ENCODE measurements at places on chromosomes 3 and 15.

- DNase-seq, result no peak
Measured at GRCh38 chr3:63886858-63887257, 23.2 kb downstream of the ATXN7 start.

- no peak for DNase-seq
Measured at GRCh38 chr15:49383266-49383665, 39.8 kb upstream of the FGF7 start.

DNA sequence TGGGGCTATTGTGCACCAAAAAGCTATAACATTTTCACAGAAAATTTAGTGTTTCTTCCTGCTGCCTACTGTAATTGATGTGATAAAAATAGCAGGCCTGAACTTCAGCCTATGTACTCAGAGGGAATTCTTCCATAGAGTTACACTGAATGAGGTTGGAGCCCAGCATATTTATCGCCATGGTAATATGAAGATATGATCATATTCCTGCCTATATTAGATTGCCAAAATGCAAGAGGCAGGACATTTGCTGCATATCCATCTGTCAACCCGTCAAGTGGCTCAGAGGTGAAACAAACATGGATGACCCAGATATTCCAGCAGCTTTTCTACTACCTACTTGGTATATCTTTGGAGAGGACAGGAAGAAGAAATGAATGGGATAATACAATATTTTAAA, 1150.6 kb downstream of the TBL1XR1 start:
- no peak for DNase-seq

- DNase-seq, result no peak
Measured at GRCh38 chr3:12405432-12406272, 78.6 kb upstream of the TSEN2 start.

DNA sequence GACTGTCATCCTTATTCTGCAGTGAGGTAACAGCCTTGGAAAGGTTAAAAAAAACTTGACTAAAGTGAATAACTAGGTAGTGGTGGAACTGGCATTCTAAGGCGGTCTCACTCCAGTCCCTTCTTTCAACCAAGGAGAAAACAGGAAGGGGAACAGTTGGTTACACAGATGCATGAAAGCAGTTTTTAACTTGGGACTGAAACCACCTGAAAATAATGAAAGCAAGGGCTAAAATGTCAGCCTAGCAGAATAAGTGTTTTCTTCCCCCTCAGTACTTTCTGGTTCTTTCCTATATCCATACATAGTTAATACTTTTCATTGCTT, 748 bp upstream of the AVEN start:
- DNase-seq, result no peak

DNA sequence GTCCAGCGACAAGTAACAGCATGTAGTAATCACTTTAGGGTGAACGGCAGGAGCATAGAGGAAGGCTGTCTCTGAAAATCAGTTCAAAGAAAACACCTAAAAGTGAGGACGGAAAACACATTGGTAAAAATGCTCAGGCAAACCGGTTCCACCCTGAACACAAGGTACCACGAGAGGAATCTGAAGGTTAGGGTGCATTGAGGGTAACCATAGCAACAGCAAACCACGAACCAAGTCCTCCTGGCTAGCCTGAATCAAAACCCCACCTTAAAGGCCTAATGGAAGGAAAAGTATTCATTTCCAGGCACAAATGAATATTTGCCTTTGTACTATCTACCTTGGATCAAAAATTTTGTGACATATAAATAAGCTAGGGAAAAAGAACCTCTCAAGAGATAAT, 315.0 kb downstream of the OCA2 start:
- no peak for DNase-seq

DNA sequence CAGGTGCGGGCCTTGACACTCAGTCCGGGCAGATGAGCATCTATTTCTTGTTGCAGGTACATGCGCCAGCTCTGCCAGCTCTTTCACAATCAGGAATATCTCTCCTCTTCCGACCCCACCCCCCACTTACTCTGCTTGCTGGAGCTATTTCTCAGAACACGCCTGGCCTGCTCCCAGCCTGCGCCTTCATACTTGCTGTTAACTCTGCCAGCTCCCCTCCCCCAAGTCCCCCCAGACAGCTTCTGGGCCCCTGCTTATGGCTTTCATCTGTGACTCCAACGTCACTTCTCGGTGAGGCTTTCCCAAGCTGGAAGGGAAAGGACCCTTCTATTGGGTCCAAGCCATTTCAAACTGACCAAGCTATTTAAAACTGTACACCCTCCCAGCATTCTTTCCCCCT, 15.2 kb downstream of the MAGEF1 start:
- DNase-seq, result no peak

DNA sequence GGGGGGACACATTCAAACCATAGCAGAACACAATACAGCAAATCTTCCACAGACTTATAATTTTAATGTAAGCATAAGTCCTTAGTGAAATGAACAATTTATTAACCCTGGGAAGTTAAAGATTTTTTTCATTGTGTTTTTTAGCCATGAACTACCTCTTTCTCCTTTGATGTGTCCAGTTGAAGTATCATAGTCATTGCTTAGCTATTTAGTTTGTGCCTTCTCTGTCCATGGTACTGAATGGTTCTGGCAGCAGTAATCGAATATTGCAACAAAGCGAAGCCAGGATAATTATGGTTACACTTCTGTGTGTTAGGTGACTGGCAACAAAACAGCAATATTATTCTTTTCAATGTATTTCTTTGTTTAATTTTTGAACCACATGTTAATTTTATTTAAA, 403.0 kb upstream of the ONECUT1 start:
- no peak for DNase-seq
